Nephron progenitor cell (in vitro differentiated cells): ENCODE measurements at places on chromosomes 5 and 9.

DNA sequence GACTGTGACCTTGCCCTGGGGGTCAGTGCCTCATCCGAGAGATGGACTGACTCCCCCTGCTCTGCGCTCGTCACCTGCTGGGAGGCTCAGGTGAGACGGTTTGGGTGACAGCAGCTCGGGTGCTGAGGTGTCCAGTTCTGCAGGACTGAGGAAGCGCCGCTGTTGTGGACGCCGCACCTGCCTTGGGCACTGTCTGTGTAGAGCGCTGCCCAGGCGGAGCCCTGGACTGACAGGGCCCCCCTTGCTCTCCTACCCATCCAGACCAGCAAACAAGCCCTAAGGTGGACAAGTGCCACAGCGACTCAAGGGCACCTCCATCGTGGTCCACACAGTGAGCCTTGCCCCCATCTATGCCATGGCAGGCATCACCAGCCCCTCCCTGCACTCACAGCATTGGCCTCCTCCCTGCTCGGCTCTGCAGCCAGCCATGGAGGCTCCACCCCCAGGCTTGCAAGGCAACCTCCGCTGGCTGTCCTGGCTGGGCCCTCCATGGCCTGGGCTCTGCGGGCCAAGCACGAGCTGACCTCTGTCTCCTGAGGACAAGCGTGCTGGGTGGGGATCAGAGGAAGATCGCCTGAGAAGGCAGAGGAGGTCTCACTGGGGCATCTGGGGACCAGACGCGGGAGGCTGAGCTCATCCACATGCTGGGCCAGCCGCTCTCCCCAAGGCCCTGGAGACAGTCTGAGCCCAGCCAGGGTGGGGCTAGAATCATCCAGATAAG lies 87.1 kb upstream of the COL5A1 start:
- peak; percentile 53 for DNase-seq

DNA sequence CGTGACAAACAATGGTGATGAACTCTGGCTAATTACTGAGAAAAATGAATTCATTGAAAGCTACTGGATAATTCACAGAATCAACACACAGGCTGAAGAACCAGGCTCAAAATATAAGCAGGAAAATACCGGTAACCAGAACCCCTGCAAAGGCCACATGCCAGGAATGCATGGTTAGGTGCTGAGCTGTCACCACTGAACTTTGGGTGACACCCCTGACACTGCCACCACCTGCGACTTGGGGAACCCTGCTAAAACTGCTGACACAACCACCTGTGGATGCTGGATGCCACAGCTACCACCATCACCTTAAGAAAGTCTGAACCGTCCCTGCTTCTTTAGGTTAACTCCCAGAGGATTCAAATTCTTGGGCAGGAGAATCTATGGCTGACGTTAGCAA lies 72.0 kb upstream of the NR4A3 start:
- DNase-seq = no peak

- peak; percentile 26 for DNase-seq
Observed at GRCh38 chr5:172559004-172559932, 81.8 kb upstream of the NEURL1B start.

DNA sequence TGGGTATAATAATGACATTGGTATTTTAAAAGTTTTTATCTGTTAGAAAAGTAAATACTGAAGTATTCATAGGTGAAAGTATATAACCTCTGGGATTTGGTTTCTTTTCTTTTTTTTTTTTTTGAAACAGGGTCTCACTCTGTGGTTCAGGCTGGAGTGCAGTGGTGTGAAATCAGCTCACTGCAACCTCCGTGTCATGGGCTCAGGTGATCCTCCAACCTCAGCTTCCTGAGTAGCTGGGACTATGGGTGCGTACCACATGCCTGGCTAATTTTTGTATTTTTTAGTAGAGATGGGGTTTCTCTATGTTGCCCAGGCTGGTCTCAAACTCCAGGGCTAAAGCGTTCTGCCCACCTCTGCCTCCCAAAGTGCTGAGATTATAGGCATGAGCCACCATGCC lies 7.2 kb downstream of the HSDL2 start:
- no peak for DNase-seq

DNA sequence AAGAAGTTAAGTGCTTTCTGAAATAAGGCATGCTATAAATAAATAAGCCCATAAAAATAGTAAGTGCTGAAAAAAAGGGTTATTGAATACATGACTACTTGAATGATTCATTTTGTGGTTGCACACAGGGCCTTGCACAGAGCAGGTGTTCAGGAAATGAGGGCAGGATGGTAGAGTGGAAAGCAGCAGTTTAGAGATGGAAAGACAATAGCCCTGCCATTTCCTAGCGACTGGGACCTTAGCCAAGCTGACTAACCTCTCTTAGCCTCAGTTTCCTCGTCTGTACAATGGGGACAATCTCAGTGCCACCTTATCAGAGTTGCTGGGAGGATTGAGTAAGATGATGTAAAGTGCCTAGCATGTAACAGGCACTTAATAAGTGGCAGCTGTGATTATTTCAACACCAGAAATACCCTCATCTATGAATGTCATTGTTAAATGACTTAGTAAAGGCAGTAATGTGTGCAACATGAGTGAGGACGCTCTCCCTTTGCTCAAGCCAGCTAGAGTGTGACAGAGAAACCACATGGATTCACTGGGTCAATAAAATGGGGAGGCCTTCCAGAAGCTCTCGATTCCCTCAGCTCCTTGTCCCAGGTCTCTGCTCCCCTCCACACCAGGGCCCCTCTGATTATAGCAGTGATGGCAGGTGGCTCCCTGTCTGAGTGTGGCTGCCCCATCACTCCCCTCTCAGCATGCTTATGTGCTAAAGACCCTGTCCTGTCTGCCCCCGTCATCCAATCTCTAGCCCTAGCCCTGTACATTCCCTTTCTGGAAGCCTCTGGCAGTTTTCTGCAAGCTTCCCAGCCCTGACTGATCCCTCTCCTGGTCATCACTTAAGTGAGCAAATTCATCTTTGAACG lies 16.0 kb upstream of the PHF19 start:
- DNase-seq = no peak

GRCh38 chr5:111668477-111669414 lies 88.2 kb downstream of the NREP start:
- no peak for DNase-seq

DNA sequence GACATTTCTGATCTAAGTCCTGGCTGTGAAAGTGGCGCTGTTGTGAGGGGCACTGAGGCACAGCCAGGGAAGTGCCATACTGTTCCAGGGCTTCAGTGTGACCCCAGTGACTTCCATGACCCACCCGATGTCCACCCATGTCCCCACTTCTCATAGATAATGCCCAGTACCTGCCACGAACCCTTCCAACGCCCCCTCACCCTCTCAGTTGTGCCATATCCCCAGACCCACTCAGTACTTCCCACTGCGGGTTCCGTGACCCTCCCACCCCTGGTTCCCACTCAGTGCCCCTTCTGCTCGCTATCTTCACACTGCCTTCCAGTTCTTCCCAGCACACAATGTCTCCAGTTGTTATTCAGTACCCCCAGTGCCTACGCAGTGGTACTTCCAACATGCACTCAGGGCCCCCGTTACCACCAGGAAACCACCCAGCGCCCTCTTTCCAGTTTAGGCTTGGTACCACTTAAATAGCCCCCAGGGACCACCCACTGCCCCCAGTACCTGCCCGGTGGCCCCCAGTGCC lies 30.7 kb upstream of the PSD2 start:
- DNase-seq = no peak

- DNase-seq = no peak
Observed at GRCh38 chr5:54727874-54728587, 210.5 kb downstream of the SNX18 start.

DNA sequence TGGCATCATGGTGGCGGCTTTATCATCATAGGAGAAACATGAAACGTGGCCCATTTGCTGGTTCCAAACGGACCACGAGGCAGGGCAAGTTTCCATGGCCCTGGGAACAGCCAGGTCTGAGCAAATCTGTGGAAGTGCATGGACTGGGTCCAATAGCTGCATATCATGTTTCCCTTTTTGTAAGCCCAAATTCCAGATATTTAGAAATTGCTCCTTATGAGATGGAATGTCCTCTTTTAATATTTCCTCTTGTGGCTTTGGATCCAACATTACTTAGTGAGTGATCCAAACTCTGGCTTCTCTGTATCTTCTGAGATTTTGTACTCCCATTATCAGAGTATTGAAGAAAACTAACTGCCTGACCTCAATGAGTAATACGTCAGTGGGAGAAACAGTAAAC lies 79.8 kb upstream of the FBXL7 start:
- DNase-seq = no peak

- no peak for DNase-seq
Observed at GRCh38 chr5:15992918-15993317, 186.7 kb downstream of the MARCHF11 start.

DNA sequence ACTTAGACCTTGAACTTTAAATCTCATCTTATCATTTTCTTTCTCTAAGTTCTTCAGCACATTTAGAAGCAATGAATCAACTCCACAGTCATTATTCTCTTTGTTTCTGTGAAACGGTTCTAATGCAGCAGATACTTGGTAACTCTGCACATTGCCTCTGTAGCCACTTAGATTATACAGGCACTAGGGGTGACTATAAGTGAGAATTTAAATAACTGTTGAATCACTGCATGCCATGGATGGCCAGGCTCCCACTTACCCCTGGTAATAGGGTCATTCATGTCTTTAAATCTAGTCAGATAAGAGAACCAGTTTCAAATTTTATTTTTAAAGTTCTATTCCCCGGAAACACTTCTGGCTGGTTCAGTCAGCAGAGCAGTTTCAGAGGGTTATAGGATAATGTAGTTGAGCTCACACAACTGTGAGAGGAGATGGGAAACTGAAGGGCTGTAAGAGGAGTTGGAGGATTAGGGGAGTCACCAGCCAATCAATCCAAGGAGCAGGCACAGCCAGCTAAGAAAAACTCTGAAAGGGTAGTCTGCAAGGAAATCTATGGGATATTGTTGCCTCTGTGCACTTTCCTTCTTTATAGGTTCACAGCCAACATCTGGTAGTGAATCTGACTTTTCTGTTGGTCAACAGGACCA lies 4.2 kb upstream of the MINAR2 start:
- no peak for DNase-seq

GRCh38 chr5:50767588-50767987 lies 101.2 kb downstream of the PARP8 start:
- no peak for DNase-seq

- no peak for DNase-seq
Observed at GRCh38 chr9:129987047-129987446, 55.9 kb downstream of the FNBP1 start.

DNA sequence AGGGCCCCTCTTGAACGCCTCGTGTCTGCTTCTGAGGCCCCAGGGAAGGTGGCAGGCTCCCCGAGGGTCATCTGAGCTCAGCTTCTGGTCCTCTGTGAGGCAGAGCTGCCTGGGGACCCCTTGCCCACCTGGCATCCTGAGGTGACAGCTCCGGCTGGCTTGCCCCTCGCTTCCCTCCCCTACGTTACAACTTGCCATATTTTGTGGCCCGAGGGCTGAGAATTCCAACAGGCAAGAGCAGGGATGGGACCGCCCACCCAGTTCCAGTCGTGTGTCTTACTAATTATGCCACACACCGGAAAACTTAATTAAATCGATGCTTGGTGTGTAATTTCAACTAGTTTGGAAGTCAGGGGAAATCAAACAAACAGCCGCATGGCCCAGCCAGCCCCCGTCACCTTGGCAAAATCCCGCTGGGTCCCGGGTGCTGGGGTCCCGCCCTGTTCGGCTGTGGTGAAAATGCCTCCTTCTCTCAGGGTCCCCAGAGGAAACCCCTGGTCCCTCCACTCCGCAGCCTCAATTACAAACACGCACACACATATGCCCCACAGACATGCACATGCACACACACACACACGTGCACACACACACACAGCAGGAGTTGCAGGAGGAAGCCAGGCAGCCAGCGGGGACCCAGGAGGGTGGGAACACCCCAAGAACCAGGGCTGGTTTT lies 221.0 kb upstream of the IER5L start:
- DNase-seq = no peak

DNA sequence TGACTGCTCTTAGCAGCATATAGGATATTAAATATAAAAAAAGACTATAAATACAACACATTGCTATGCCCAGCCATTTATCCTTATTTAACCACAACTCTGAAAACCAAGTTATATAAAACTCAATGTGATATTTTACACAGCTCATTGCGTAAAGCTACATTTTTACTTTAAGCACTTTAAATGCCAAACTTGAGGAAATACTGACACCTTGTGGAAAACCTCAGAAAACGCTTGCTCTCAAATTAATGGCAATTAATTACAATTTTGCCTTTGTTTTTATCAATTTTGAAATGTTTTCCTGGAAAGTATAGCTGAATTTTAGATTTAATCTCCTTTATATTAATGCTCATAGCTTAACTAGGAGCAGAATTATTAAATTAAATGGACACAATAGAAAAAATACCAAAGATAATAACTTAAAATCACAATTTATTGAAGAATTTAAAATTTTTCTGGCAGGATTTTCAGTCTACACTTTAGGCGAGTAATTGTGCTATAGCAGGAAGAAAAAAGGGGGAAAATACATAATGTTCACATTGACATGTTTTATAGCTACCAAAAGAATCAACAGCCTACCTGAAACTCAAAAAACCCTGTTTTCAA lies 25.2 kb upstream of the PLAC8L1 start:
- no peak for DNase-seq

GRCh38 chr9:89903141-89903475 lies 298.3 kb downstream of the GADD45G start:
- no peak for DNase-seq

GRCh38 chr5:68798877-68799843 lies 294.7 kb upstream of the SLC30A5 start:
- DNase-seq = no peak

- peak; percentile 25 for DNase-seq
Observed at GRCh38 chr9:130043654-130044623, 950 bp upstream of the FNBP1 start.

- no peak for DNase-seq
Observed at GRCh38 chr5:108061941-108062340, 320.0 kb downstream of the FBXL17 start.

GRCh38 chr9:68964765-68965164 lies 49.1 kb downstream of the PRKACG start:
- DNase-seq = no peak

- DNase-seq = no peak
Observed at GRCh38 chr5:9877488-9877887, 247.3 kb upstream of the TAS2R1 start.

- no peak for DNase-seq
Observed at GRCh38 chr9:117424291-117424690, 9.4 kb upstream of the ASTN2 start.

GRCh38 chr5:28165096-28165495 lies 1126.7 kb upstream of the CDH9 start:
- DNase-seq = no peak

DNA sequence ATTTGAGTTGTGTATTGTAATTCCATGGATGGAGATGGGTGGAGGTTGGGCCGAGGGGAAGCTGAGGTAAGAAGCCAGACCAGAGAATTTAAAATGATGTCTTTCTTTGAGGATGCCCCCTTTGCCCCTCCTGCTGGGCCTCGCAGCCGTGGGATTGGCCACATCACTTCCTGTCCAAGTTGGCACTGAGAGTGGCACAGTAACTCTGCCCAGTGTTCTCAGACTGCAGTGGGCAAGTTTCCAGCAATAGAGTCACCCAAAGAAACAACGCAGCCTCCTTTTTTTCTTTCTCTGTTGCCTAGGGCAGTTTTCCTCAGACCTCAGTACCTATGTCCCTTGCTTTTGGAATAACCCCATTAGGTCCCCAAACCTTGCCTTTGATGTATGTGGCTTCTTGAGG lies 306.6 kb upstream of the DMRT1 start:
- DNase-seq = no peak
